ENCODE measurements at places on chromosomes 5 and 9.

DNA sequence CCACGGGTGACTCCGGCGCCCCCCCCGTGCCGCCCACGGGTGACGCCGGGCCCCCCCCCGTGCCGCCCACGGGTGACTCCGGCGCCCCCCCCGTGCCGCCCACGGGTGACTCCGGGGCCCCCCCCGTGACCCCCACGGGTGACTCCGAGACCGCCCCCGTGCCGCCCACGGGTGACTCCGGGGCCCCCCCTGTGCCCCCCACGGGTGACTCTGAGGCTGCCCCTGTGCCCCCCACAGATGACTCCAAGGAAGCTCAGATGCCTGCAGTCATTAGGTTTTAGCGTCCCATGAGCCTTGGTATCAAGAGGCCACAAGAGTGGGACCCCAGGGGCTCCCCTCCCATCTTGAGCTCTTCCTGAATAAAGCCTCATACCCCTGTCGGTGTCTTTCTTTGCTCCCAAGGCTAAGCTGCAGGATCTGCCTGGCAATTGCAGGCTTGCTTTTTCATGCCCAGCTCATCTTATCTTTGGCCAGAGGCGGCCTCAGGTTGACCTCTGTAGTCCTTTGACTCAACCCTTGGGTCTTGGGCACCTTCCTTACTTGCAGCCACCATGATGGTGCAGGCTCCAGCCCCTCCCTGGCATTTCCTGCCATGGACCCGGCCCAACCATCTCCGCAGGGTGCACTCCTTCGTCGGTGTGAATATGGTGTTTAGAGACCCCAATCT, 9.8 kb downstream of the CEL start:
- no peak for DNase-seq

DNA sequence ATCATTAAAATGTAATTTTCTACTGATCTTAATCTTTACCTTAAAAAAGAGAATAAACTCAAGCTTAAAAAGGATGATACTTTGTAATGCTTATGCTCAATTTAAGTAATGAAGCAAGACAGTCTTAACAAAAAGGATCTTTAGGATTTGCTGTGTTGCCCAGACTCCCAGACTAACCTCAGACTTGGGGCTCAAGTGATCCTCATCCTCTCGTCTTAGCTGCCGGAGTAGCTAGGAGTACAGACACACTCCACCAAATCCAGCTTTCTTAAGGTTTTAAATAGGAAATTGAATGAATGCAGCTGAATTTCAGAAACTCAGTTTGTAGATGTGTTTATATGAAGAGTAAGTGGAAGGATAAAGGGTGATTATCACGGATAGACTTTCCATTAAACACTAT, 400.5 kb upstream of the DAB2 start:
- peak; percentile 33 for DNase-seq

- DNase-seq = no peak
Measured at GRCh38 chr9:87069690-87070089, 122.4 kb upstream of the GAS1 start.

- no peak for DNase-seq
Measured at GRCh38 chr5:150291388-150292385, 2.1 kb upstream of the CAMK2A start.

DNA sequence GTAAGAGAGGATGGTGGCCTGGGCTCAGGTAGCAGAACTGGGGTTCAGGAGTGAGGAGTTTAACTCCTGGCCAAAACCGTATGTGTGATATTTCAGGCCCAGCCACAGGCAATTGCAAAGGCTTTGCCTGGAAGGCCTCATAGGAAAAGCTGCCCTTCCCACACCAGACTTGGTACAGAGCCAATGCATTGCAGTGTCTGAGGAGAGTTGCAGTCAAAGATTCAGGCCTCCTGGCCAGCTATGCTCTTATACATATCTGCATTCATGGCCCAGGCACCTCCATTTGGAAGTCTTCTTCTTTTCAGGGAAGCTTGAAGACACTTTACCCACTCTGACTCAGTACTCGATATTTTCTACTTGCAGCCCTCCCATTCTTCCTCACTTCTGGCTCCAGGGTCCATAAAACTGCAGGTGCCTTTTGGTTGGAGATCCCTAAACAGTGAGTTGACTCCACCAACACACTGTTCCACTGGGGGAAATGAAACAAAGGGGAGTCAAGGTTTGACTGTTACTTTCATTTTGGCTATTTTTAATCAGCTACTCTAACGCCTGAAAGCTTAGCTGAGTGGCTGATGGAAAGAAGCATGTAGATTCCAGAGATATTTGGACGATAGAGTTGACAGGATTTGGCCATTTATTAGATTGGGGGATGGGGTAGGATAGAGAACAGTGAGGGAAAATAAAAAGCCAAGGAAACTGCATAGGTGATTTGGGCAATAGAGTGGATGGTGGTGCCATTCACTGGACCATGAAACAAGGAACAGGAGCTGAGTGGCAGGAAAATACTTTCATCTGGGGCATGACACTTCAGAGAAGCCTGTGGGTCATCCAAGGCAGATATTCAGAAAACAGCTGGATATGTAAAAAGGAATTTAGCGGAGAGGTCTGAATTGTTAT, 30.6 kb upstream of the IL33 start:
- no peak for DNase-seq

- no peak for DNase-seq
Measured at GRCh38 chr9:73166468-73166867, 14.8 kb downstream of the ANXA1 start.

DNA sequence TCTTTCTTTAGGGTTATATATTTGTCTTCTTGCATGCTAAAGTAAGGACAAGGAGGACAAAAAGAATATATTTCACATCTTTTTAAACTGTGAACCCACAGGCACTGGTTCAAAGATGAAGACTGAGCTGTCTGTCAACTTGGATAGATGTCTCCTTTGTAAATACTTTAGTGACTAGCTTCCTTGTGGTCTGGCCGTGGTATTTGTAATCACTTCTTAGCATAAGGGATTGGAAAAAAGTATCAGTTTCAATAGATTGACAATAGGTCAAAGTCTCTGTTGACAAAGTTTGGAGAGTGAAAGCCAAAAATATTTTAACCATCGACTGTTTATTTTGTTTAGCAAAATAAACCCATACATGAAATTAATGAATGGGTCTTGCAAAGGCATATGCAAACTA, 91.4 kb downstream of the TMEM167A start:
- DNase-seq = no peak

GRCh38 chr5:59161221-59162105, 578.6 kb downstream of the RAB3C start:
- no peak for DNase-seq
